ENCODE measurements at places on chromosomes 1 and 21.

DNA sequence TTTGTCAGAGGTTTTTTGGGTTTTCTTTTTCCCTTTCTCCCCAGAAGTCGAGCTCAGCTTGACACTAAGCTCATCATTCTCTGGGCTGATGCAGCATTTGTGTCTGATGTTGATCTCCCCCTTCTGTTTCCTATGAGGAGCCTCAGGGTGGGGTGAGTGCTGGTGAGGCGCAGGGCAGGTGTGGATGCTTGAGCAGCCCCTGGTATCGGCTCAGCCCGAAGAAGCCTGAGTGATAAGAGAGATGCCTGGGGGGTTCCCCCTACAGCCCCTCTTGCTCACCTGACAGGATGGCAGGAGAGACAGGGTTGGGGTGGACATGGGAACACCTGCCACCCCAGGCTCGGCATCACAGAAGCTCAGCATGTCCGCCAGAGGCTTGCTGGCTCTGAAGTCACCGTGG is 239.0 kb downstream of the RHOU start:
- DNase-seq: no peak

GRCh38 chr1:50129201-50129600 is 20.5 kb downstream of the ELAVL4 start:
- DNase-seq: no peak

DNA sequence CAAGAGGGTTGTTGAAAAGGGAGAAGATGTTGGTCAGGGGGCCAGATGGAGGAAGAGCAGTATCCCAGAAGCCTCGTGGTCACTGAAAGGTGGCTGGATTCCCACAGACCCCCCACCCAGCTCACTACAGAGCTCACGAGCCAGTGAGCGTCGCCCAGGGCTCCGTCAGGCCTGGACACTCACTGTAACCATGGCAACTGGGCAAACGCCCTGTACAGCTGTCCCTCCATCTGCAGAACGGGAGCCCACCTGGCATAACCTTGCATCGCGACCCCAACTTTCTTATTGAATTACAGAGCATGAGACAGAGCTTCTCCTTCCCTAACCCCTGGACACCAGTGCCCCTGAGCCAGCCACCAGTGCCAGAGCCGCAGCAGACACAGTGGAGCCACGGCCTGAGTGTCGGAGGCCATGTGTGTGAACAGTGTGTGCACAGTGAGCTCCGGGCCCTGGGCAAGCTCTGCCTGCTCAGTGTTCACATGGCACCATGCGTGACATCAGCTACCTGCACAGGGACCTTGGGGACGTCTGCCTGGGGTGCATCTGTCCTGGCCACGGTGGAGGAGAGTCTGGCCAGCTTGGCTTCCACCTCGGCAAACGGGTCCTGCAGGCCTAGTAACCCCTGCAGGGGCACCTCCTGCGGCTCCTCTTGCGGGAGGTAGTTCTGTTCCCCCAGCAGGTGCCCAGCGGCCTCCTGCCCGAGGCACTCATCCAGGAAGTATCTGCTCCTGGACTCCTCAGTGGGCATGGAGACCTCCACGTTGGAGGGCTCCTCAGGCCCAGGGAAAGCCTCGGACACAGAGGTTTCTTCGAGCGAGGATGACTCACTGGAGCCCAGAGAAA is 25.9 kb upstream of the DDOST start:
- DNase-seq: no peak

DNA sequence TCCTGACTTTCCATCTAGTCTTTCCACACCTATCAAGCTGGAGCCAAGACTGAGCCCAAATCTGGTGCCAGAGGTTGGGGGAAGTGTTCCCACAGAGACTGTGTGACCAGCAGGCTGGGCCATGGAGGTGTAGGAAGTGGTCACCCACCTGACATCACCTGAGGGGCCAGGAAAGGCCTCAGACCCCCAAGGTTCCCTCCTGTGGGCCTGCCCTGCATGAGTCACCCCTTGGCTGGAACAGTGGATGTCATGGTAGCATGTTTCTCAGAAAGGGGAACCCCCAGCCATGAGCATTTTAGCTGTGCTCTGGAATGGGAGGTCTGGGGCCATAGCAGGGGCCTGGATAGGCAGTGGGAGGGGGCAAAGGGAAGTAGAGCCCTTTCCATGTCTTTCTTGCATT is 5.7 kb upstream of the TNFRSF8 start:
- DNase-seq: no peak

DNA sequence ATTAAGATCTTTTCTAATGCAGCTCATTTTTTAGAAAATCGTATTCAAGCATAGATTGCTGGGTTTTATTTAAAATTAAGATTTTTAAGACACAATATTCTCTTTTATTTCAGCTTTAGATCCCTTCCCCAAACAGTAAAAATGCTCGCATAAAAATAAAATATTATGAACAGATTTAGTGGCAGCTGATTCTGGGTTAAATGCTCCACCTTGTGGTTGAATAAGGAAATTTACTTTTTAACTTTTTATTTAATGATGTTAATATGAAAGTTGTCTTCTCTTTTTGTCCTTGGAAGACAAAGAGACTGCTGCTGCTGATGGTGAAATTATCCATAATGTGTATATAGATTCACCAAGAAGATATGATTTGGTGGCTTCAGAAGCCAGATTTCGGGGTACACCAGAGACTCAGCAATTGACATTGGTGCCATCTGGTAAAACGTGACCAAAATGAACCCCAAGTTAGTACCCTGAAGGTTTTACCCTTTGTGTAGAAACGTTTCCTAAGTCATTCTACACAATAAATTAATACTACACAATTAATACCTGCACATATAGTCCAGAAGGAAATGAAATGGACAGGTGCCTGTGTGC is 128.0 kb downstream of the ADAMTS1 start:
- no peak for DNase-seq

GRCh38 chr1:210557426-210558077 is 228.8 kb downstream of the HHAT start:
- no peak for DNase-seq

- no peak for DNase-seq
Measured at GRCh38 chr1:3891329-3891865, 8.7 kb downstream of the C1orf174 start.

DNA sequence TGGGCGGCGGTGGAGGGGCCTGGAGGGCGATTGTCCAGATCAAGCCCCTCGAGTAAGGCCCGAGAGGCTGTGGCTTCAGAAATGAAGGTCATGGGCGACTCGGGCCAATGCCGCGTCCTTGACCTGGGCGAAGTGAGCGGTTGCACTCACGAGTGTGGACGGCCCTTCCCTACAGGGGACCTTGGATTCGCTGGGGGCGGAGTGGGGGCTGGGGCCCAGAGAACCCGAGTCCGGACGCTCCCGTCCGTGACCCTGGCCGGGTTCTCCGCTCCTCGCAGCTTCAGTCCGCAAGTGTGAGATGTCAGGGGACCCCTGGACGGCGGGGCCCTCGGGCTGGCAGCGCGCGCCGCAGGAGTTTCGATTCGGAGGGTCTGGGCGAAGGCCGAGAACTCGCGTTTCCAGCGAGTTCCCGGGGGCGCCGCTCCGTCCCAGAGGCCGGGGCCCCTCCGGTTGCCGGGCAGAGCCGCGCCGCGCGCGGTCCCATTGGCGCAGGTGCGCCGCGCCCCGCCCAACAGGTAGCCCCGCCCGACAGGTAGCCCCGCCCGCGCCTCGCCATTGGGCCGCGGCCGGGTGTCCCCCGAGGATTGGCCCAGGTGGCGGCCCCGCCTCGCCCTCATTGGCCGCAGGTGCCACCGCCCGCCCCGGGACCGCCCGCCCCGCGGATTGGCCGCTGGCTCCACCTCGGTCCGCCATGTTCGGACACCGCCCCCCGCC is at the start of gene PRKCZ:
Gene PRKCZ, plus strand, starts transcription at position 694 of the 714 bp plus-strand sequence. CDS start 220 bp downstream, outside the sequence.
- peak; percentile 66 for DNase-seq

DNA sequence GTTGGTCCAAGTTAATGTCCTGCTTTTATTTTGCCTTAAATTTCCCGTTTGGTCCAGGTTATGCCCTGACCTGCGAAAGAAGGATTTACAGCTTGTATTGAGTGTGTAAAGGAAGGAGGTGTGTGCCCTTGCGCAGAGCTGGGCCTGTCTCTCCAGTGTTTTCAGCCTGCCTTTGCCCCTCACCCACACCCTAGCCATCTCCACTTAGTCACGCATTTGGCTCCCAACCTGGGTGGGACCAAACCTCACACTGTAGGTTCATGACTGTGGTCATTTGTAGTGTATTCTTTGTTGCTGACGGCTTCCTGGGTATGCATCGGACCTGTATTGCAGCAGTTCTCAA is 572 bp upstream of the SRSF10 start:
- DNase-seq: no peak

- no peak for DNase-seq
Measured at GRCh38 chr1:91583326-91583755, 82.7 kb downstream of the CDC7 start.

- no peak for DNase-seq
Measured at GRCh38 chr1:158163000-158163947, 17.4 kb upstream of the CD1D start.

DNA sequence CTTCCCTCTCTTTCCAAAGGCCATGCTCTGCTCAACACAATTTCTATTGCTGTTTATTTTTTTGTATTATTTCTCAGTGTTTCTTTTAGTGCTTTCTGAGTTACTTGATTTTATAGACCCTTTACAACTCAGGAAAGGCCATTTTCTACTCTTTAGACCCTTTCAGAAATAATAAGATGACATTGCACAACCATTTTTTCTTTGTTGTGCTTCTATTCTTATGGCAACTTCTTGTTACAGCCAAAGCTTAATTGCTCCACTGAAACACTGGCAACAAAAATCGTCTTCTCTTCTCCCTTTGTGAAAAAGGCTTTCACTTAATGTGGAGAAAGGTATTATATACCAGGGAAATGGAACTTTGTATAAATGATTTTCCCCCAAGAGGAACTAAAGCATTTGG is 39.0 kb upstream of the SAMSN1 start:
- no peak for DNase-seq

GRCh38 chr1:160606611-160607010 is 27.3 kb upstream of the CD84 start:
- DNase-seq: no peak
